ENCODE measurements at places on chromosomes 2 and 18. TPM values are rescaled to one million over a fixed set of nuclear protein-coding genes. Genes with fewer than 3 reads are reported as not detected.

The LYPD6B gene
- 1.2 TPM for total RNA-seq

The REG1A gene
- not detected for total RNA-seq

The GATA6 gene
- not detected for total RNA-seq

- no peak for DNase-seq
Measured at GRCh38 chr18:34726286-34727004, 16.3 kb downstream of the DTNA start.

GRCh38 chr2:71285706-71286105, 45.9 kb upstream of the ZNF638 start:
- DNase-seq, result no peak

GRCh38 chr2:65565681-65566080, 133.3 kb upstream of the SPRED2 start:
- DNase-seq, result no peak

GRCh38 chr2:117856415-117857210, 42.1 kb downstream of the DDX18 start:
- DNase-seq, result no peak

DNA sequence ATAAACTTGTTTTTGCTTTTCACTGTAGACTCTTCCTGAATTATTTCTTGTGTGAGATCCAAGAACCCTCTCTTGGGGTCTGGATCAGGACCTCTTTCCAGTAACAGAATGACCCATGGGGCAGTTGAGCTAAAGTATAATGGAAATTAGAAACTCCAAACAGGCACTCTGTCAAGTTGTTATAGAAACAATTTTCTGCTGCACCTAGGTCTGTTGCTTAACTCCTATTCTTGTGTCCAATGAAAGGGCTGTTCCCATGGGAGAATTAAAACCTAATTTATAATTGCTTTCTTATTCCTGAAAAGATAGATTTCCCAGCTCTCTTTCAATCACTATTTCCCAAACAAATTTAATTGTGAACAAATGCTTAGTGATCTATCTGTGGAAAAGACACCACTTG, 1341.3 kb upstream of the PIK3C3 start:
- DNase-seq, result no peak

DNA sequence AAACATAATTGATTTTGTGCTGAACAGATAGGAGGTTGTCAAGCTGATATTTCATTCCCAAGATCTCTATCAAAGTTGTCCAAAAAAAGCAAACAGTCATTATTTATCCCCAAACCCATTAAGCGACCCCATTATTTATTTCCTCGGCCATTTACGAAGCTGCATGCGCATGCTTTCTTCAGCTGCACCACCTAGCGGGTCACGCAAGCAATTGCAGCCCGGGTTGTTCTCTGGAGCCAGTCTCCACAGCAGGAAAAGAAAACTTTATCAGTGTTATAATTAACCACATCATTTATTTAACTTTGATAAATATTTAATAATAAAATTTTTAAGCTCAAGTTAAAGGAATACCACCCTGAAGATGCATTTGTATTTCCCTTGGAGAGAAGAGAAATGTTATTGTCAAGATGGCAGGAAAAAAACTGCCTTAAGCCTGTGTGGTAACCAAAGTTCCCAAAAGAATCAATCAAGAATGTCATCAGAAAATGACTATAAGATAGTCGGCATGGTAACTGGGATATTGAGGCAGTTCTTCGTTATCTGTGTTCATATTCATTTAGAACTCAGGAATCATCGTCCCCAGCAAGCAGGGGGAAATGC, 304.7 kb downstream of the FBXO15 start:
- peak; percentile 57 for DNase-seq

DNA sequence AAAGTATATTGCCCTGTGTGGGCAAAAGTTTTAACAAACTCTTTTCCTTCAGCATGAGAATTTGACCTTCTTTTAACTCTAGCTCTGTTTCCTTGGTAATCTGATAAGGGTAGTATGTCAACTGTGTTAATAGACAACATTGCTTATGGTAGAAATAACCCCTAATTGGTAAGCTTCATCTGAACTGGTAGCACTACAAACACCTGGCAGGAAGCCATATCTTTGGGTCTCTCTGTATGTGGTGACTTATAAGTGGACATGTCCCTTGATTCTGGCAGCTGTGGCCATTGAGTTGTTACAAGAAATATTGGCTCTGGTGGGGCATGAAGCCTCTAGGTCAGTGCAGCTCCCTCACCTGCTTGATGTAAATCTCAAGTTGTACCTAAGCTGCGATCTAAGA, 46.9 kb downstream of the MBD5 start:
- DNase-seq, result no peak

DNA sequence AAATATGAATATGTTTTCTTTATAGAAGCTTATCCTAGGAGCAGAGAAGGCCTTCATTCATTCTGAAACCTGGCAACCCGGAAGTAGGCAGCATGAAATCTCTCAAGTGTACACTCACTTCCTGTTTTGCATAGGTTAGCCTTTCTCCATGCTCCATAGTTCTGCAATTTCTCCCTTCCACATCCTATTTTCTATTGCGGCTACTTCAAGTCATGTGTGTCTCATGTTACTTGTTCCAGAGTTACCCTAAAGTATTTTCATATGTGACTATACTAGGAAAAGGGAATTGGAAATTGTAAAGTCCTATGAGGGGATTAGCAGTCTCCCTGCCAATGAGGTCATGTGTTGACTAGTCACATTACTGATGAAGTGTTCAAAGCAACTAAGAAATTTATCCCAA, 320.6 kb downstream of the NCKAP5 start:
- peak; percentile 46 for DNase-seq
